ENCODE measurements at places on chromosomes 12 and 14.

- DNase-seq, result no peak
These were observed 23.3 kb upstream of the CCER1 start for GRCh38 chr12:90978117-90978770.

- no peak for DNase-seq
These were observed 43.5 kb downstream of the DPF3 start for GRCh38 chr14:72850360-72850759.

GRCh38 chr12:67648521-67649260 is at the start of gene DYRK2:
Gene DYRK2 (plus strand): TSS chr12:67648745. CDS start chr12:67649134, 389 bp downstream.
- peak; percentile 79 for DNase-seq

- no peak for DNase-seq
These were observed 33.2 kb downstream of the EFCAB11 start for GRCh38 chr14:89921346-89921745.

DNA sequence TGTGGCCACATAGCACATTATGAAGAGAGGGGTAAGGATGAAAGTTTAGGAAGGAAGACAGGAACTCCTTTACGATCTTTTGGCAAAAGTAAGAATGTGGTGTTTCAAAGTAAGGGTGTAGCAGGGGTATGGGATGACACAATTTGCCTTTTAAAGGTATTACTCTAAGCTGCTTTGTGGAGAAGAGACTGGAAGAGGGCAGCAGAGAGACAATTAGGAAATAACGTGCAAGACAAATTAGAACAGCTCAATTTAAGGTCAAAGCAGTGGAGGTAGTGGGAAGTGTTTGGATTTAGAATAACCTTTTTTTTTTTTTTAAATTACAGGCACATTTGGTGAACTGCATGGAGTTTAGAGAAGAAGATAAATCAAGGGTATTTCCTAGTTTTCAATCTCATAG is 342.6 kb downstream of the NOVA1 start:
- no peak for DNase-seq

DNA sequence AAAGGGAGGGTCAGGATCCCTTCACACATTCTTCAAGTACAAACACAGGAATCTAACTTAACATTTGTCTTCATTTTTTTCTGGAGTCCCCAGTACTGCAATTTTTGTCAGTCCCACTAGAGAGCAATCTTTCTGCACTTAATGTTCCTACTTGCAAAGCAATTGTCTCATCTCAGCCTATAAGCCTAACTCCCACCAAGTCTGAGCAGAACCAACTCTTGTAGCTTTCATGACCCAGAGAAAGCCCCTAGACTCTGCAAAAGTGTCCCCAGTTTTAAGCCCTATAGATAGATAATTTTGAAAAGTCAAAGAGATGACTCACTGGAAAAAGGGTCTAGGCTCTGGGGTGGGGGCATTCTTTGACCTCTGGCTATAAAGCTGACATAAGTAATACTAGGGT is 1.8 kb upstream of the ZBTB39 start:
- DNase-seq, result no peak

DNA sequence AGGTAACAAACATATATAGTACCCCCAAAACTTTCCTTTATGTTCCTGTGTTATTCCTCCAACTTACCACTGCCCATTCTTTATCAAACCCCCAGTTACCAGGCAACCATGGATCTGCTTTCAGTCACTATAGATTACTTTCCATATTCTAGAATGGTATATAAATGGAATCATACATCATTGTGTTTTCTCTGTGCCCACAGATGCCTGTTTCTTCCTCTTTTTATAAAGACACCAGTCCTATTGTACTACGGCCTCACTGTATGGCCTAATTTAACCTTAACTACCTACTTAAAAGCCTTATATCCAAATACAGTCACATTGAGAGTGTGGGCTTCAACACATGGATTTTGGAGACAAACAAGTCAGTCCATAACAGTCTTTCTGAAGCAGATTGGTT is 2.6 kb downstream of the TAS2R14 start:
- DNase-seq, result no peak

- DNase-seq, result no peak
These were observed 628 bp downstream of the VRTN start for GRCh38 chr14:74348735-74349463.

GRCh38 chr12:131133015-131133905 is 179.6 kb downstream of the ADGRD1 start:
- DNase-seq, result no peak

GRCh38 chr14:81123811-81124210 is 96.9 kb downstream of the GTF2A1 start:
- DNase-seq, result no peak

DNA sequence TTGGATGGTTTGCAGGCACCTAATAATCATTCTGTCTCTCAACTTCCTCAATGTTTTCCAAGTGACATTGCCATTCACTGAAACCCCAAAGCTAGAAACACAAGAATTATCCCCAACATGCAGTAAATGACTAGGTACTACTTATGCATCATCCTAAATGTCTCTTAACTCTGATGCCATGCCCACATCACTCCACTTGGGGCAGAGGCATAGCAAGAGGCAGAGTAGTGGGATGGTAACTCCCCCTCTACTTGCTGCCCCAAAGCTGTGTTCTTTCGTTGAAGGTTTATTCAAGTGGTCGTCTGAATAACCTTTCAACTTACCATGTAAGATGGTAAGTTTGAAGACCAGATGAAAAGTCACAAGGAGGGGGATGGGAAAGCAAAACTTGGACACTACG is 77.9 kb upstream of the SOX5 start:
- no peak for DNase-seq

DNA sequence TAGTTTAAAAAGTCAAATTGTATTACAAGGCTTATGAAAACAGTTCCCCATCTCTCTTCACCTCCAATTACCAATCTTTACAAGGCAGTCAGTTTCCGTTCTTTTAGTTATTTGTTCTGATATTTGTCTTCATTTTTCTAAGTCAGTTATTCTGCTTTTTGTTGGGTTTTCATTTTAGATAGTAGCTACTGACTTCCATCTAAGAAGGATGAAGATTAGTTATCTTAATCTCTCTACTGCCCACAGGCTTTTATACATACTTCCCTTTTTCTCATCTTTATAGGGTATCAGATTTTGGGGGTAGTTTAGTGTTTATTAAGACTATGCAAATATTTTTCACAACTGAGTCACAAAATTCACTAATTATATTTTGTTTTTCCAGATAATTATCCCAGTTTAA is 38.4 kb downstream of the FRS2 start:
- DNase-seq, result no peak

DNA sequence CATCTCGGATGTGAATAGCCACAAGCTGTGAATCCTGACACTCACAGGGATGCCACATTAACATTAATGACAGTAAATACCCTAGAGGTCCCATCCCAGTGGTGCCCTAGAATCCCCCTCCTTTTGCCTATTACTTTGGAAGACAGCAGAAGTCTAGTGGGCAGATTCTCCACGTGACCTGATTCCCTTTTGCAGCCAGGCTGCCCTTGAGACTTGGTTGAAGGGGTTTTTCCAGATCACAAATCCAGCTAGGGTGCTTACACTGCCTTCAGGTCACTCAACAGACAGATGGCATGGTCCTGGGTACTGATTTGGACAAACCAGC is 8.7 kb downstream of the HDAC7 start:
- DNase-seq, result no peak

All from activated naive CD4-positive, alpha-beta T cell (primary cell).